ENCODE measurements at places on chromosomes 7 and 10.

DNA sequence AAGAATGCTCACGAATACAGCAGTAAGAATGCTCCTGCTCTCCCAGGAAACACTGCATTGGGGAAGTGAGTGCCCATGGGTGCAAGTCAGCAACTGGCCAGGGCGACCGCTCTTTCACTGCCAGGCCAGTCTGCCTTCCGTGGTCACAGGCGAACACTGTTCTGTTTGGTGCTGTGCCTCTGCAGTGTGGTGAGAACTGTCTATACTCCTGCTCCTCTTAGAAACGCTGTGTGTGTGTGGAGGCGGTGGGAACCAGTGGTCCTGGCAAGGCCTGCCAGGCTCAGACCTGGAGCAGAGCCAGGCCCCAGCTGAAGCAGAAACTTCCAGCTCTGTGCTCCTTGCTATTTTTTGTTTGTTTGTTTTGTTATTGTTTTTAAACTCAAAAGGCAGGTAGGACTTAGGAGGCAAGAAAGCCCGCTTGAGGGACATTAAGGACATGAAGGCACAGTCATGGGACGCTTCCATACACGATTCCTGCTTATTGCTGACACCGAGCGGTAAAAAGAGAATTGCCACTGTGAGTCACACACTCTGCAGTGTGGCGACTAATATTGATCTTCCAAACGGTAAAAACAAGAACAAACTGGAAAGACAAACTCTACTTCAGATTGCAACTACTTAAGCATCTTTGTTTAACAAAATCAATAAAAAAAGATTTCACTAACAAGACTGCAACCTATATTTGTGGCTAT lies 430.8 kb downstream of the DNAJB6 start:
- DNase-seq: no peak

GRCh38 chr10:81978238-81978637 lies 103.2 kb downstream of the NRG3 start:
- no peak for DNase-seq

DNA sequence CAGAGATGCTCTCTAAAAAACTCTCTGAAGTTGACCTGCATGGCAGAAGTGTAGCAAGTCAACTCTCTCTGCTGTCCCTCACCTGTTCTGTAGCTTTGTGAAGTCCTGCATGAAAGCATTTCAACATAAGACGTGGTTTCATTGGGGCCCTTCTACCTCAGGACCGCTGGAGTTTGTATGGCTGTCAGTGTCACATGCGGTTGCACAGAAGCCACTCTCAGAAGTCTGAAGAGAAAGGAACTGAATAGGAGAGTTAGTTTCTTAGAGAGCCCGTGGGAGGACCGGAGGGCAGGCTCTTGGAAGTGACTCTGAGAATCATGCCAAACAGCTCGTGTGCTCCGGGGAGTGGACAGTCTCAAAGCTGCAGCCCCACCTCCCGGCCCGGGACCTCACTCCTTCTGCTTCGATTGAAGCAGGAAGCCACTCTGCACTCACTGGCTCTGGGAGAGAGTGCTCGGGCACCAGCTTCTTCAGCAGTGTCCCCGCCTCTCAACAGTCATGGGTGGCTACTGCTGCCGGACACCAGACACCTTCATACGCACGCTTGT lies 486.7 kb downstream of the SDK1 start:
- peak; percentile 7 for DNase-seq

GRCh38 chr10:17100586-17100985 lies 29.0 kb downstream of the CUBN start:
- DNase-seq: no peak

DNA sequence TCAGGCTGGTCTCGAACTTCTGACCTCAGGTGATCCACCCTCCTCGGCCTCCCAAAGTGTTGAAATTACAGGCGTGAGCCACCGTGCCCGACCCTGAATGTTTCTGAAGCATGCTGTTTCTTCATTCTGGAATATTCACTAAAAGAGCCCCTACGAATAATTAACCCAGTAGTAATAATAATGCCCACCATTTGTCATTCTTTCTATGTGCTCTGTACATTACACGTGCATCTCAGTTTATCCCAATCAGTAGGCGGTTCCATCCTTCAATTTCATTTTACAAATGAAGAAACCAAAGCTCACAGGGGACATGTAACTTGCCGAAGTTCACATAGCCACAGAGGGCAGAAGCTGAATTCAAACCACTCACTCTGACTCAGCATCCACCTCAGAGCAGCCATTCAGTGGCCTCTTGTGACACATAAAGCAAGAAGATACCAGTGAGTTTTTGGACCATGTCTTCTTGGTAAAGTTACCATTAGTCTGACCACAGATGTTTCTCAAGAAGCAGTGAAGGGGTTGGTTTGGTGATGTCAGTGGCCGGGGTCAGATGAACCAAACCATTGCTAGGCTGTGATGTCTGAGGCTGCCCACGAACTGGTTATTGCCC lies 71.9 kb upstream of the DUSP5 start:
- no peak for DNase-seq

DNA sequence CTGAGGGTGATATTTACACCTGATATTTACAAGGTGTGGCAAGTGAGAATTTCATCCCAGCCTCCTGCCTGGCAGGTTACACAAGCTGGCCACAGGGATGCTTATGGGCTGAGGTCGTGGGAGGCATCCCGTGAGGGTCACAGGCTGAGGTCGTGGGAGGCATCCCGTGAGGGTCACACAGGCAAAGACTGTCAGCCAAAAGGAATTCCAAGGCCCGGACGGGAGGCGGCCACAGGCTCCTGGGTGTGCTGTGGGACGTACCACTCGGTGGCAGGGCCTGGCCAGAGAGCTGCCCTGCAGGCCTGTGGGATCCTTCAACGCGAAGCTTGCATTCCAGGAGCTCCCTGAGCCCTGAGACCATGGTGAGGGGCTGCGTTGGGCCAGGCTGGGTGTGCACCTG lies 460.6 kb downstream of the DNAJB6 start:
- DNase-seq: no peak

DNA sequence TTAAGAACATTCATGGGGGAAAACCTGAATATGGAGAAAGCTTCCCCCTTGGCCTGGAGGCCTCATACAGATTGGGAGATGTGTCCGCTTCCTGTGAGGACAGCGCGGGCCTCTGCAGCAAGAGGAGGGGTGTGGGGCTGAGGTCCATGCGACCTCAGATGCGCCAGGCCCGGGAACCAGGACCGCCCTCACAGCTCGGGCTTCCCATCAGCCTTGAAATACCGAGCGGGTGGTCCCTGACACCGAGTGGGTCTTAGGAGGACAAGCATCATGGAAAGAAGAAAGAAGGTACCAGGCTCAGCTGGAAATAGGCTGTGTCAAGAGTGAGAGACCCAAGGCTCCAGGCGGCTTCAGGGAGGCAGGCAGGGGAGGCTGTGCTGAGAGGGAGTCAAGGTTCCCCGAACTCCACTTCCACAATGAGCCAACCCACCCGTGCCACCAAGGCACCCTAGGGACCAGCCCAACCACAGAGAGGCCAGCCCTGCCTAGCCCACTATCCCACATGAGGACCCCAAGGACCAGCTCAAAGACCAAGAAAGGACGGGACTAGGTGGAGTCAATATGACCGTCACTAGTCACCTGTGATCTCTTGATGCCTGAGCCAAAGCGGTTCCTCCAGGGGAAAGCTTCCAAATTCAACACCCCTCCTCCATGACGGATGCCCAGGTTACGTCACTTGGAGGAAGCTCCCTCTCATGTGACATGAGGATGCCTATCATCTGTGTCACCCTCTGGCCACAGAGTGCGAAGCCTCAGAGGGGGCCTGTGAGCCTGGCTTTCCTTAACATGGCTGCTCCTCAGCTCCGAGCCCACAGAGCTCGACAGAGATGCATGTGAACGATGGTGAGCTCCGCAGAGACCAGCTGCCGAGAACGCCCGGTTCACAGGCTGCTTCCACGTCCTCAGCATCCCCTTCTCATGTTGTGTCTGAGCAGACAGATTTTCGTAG lies 103.7 kb downstream of the TCERG1L start:
- DNase-seq: no peak

- no peak for DNase-seq
These were observed 38.1 kb upstream of the FOXI2 start for GRCh38 chr10:127698886-127699285.

DNA sequence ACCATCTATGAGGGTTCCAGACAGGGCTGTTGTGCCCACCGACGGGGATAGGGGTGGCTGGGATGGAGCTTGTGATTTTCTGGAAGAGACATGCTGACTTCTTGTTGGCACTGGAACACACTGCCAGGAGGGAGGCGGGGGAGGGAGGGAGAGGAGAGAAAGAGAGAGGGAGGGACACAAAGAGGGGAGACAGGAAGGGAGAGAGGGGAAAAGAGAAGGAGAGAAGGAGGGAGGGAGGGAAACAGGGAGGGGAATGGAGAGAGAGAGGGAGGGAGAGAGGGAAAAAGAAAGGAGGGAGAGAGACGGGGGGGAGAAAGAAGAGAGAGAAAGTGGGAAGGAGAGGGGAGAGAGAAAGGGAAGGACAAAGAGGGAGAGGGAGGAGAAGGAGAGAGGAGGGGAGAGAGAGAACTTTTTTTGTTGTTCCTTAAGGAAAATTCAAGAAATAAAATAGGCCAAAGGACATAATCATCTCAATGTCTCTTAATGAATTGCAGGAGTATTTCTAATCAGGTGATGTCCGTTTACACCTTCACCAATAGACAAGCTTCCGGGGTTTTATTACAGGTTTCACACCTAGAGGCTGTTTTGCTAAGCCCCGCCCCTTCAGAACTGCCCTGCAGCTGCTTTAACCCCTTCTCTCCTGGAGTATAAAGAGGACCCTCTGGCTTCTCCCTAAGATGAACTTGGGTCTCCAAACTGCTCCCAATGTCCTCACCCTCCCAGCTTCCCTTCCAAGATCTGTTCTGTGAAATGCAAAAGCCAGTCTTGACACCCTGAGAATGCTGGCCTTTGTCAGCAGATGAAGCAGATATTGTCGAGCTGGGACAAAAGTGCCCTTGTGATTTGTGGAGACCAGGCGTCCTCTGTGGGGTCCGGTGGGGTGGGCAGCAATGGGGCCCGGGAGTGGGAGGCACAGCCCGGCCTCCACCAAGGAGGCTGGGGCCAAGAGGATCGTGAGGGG lies 82.0 kb upstream of the GTF2IRD1 start:
- DNase-seq: peak; percentile 94

DNA sequence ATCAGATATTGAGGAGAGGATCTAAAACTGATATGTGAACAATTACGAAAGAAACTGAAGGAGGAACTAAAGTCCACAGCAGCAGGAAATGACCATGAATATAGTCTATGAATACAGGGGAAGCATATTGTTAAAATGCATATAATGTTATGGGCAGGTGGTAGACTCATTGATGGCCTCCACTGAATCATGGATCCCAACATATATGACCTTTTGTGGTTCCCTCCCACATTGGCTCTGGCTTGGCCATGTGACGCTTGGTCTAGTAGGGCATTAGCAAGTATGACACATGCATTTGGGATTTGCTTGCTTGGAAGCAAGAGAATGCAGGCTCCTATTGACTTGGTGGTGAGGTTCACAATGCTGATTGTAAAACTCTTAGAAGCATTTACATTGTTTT lies 55.2 kb upstream of the RAB18 start:
- DNase-seq: no peak

GRCh38 chr10:119060107-119060506 lies 20.5 kb downstream of the EIF3A start:
- no peak for DNase-seq

DNA sequence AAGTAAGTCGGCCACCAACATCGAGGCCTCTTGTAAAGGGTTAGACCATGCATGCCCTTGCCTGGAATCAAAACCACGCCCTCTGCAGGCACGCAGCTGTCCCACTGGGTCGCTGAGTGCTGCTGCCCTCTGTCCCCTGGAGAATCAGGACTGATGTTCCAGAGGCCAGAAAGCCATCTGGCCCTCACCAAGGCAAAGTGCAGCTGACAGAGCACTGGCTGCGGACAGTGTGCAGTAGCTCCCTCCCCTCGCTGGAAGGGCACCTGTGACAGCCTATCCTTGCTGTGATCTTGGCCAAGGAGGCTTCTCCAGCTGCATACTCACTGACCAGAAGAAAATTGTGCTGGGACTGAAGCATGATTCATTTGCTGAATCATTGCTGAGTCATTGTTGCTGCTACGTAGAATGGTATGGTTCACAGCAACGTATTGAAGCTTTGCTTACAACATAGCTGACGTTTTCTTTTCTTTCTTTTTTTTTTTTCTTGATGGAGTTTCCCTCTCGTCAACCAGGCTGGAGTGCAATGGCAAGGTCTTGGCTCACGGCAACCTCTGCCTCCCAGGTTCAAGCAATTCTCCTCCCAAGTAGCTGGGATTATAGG lies 30.4 kb downstream of the DDC start:
- no peak for DNase-seq

- no peak for DNase-seq
These were observed 300.5 kb upstream of the ZMIZ1 start for GRCh38 chr10:78768041-78768835.

DNA sequence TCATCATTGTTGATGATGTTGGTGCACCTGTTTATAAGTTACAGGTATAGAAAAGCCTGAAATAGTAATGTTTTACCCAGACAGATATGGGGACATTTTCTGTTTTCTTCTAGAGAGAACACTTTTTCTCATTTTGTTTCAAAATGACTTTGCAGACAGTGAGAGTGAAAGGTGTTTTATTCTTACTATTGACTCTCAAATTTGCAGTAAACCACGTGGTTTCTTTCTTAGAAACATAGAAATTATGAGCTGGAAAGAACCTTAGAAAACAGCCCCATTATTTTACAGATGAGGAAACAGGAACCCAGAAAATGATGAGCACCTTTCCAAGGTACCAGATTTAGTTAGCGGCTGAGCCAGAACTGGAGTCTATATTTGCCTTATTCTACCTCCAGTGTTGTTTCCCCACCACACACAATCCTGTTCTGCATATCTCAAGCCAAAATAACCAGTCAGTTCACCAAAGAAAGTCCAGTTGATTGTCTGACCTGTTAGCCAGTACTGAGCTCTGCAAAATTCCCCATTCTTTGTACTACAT lies 138.9 kb upstream of the AHR start:
- DNase-seq: no peak

DNA sequence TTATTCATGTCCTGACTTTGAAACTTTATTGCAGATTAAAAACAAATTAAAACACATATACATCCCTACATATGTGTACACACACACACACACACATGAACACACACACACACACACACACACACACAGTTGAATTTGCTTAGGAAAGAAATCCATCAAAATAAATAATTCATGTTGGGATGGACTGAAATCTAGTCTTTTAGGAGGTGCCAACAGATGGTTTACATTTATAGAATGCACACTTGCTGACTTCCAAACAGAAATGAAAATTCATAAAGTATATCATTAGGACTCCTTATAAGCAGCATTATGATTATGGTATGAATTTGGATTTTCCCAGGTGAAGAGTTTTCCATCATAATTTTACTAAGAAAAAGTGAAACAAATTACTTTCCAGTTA lies 270.5 kb upstream of the ETV1 start:
- no peak for DNase-seq

- no peak for DNase-seq
These were observed 243.0 kb downstream of the PLXNA4 start for GRCh38 chr7:132333301-132333700.

DNA sequence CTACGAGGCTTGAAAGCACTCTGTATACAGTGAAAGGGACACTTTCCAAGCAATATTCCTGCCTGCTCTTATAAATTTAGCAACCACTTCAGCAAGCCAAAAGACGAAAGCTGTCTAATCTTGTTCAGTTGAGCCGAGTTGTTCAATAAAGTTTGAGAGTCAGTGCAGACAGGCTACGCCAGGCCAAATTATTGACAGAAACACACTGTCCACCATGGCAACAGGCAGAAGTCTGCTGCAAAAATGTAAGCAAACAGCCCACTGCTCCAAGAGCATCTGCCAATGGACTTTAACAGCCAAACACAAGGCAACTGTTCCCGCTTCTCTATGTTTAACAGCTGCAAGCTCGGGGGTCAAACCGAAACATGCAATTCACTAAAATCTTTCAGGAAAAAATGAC lies 85.7 kb downstream of the GLI3 start:
- peak; percentile 47 for DNase-seq

- DNase-seq: no peak
These were observed 61.9 kb downstream of the CACUL1 start for GRCh38 chr10:118692872-118693271.

Data from globus pallidus (tissue), 1 donor.